GM13977 (cell line): ENCODE measurements at places on chromosomes 2 and 18.

DNA sequence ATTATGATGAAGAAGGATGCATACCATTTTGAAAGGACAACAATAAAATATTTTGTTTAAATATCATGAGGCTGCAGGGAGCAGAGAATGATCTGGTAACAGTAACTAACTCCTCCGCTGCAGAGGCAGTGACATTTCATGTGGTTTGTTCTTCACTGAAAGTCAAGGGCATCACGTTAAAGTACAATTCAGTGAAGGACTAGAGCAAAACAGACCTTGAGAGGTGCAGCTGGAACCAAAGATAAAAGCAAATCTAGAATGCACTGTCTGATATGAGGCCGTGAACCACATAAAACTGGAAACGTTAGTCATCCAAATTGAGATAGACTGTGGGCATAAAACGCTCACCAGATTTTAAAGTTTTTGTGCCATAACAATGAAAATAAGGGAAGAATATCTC, 522.9 kb upstream of the TNP1 start:
- no peak for DNase-seq

DNA sequence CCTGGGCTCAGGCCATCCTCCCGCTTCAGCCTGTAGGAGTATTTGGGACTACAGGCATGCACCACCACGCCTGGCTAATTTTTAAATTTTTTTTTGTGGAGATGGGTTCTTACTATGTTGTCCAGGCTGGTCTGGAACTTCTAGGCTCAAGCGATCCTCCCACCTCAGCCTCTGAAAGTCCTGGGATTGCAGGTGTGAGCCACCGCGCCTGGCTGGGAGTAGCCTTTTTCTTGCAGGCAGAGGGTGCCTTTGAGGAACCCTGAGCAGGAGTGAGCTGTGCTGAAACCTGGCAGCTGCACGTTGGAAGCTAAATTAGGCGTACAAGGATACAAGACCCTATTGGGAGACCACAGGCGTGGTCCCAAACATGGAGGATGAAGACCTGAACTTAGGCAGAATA, 8.0 kb downstream of the CTDSP1 start:
- no peak for DNase-seq

GRCh38 chr2:88448248-88448647, 4.2 kb downstream of the FOXI3 start:
- DNase-seq: no peak

DNA sequence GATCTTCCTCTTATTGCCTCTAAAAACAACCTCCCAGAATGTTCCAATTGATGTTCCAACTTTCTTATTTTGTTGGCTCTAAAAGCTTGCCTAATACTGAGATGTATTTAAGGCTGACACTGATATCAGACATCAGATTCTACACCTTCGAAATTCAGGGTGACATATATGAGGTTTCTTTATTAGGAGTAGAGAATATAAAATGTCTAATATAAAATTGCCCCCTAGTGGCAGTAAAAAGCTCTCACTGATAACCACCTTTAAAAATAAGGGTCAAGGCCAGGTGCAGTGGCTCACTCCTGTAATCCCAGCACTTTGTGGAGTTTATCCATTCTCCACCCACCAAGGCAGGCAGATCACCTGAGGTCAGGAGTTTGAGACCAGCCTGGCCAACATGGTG, 789.7 kb upstream of the SLC39A10 start:
- DNase-seq: peak; percentile 5

DNA sequence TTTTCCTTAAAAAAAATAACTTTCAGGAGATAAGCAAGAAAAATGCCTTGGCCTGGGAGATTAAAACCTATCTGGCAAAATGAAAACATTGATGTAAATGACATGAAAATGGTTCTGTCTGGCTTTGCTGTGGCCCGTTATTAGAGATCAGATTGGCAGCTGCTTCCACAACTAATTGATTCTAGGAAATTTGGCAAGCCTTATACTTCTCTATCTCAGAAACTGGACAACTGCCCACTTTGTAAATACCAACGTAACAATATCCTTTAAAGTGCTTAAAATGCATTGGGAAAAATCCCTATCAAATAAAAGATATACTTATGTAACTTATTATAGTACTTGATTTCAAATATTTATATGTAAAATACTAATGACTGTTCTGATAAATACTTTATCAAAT, 14.2 kb upstream of the SKA1 start:
- DNase-seq: no peak

GRCh38 chr2:174840436-174840835, 76.2 kb upstream of the CHRNA1 start:
- DNase-seq: no peak

DNA sequence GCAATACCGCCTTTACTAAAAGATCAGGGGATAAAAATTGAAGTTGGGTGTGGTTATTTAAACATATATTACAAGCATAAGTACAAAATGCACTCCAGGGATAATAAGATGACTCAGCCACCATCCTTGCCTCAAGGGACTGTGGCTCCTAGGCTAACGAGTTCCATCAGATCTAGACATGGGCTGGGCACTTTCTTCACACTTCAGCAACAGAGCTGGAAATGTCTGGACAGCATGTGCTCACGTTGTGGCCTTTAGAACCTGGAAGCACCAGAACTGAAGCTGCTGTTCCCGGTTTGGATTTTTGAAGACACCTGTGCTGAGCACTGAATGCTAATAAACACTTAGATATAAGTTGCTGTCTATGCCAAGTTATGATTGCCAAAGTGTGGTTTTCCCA, 384.2 kb upstream of the SALL3 start:
- DNase-seq: no peak

GRCh38 chr2:201860636-201861066, 54.3 kb downstream of the CDK15 start:
- DNase-seq: peak; percentile 78

DNA sequence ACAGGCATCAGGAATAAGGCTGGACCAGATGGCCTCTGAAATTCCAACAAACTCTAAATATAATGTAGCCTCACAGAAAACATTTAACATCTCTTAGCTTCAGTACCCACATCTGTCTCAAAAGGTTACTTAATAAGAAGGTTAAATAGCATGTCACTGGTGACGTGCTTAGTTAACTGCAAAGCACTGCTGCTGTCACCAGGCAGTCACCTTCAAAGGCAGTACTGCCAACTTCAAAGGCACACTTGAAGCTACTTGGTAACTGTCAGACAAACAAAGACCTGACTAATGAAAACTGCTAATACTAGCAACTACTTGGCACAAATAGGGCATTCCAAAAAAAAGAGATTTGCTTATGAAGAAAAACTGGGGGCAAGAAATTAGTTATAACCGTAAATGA, 36.2 kb downstream of the EPG5 start:
- no peak for DNase-seq

GRCh38 chr2:100537918-100538317, 24.9 kb upstream of the PDCL3 start:
- no peak for DNase-seq

GRCh38 chr2:1742301-1742680, 2.0 kb downstream of the PXDN start:
- DNase-seq: no peak

GRCh38 chr2:233856184-233856583, 1.8 kb upstream of the HJURP start:
- DNase-seq: no peak

DNA sequence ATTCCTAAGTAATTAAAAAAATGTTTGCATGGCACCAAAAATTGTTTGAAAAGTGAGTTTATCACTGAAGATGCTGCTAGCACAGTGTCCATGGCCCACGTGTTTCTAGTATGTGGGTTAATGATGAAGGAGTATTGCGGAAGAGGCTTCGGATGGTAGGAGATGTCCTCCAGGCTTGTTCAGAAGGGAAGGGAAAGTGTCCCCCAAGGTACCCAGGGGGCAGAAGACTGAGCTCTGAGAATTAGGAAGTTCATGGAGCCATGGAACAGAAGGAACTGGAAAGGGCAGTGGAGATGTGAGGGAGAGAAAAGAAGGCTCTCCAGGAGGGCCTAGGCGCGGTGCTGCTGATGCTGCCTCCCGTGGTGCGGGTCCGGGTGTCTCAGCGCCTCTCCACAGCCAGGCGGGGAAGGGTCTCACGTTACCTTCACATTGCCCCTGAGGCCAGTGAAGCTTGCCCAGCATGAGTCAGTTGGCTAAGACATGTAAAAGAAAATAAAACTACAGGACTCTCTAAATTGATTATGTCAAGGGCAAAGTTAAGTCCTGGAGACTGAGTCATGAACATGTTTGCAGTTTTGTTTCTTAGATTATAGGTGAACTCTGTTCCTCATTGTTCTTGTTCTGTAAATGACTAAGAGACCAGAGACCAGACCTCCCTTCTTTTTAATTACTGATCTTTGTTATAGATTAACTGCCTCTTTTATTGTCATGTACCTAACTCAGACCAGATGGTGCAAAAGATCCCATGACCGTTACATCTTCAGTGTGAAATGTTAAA, 89.0 kb downstream of the MTCL1 start:
- no peak for DNase-seq

- DNase-seq: no peak
Measured at GRCh38 chr2:42951263-42951938, 159.0 kb upstream of the HAAO start.

GRCh38 chr2:54669677-54670484, 53.6 kb upstream of the EML6 start:
- DNase-seq: no peak

- DNase-seq: no peak
Measured at GRCh38 chr2:10345126-10345525, 42.4 kb downstream of the HPCAL1 start.

- no peak for DNase-seq
Measured at GRCh38 chr2:94870440-94871225, 597 bp upstream of the TEKT4 start.

GRCh38 chr2:233007739-233008138, 5.3 kb downstream of the NGEF start:
- DNase-seq: no peak

GRCh38 chr2:24830351-24830750, 37.1 kb downstream of the CENPO start:
- DNase-seq: peak; percentile 44

DNA sequence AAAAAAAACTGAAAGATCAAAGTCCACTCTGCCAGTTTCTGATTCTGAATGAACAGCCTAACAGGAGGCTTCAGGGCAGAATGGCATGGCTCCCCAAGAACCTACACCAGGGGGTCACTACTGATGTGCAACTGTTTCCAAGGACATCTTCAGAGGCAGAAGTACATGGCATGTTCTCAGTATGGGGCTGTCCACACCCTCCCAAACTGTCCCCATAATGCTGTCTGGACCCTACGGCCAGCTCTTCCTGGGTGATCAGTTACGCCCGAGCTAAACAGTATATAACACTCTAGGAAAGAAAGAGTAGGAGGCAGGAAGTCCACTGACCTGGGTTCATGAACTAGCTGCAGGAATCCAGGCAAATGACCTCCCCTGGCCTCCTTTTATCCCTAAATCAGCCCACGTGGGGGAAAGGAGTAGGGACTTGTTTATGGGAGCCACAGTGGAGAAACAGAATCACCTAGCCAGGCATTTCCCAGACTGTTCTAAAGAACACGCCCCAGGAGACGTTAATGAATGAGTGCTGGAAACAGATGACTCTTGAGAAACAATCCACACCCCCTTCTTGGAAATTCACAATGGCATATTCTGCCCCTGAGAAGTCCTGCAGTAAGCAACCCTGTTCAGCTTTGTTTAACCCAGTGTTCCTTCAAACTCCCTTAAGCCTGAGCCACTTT, 2.5 kb downstream of the TMBIM1 start:
- no peak for DNase-seq

- no peak for DNase-seq
Measured at GRCh38 chr2:51151490-51152140, 119.7 kb upstream of the NRXN1 start.

DNA sequence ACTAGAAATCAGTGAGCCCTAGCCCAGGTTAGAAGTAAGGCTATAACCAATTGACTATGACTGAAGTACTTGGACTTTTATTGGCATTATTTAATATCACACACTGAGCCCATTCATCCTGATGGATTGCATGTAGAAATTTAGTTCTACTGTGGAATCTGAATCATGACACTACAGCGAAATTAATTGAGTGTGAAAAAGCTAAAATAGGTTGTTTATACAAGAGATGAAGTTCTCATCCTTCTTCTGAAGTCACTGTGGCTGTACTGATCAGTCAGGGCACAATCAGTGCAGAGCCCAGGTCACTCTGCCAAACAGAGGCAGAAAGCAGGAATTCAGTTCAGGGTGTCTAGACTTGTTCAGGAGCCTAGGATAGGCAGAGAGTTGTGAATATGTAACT, 158.9 kb downstream of the BABAM2 start:
- no peak for DNase-seq

- no peak for DNase-seq
Measured at GRCh38 chr2:216516730-216517350, 18.2 kb downstream of the RPL37A start.

DNA sequence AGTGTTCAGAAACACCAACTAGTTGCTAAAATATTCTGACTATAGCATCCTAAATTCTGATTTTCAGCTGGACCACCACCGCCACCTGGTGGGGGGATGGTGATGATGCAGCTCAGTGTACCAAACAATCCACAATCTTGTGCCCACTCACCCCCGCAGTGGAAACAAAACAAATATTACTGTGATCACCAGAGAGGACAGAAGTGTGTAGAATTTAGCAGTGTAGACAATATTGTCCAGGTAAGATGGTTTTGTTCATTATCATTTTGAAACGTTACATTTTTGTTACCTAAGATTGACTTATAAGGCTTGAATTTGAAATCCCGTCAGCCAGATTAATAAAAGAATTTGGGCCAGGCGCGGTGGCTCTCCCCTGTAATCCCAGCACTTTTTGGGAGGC, 31.7 kb upstream of the UBXN4 start:
- DNase-seq: peak; percentile 72

- DNase-seq: no peak
Measured at GRCh38 chr2:32691678-32692077, 63.8 kb downstream of the TTC27 start.

GRCh38 chr2:227889336-227889735, 17.9 kb downstream of the DAW1 start:
- no peak for DNase-seq

GRCh38 chr2:14433946-14434495, 198.5 kb upstream of the LRATD1 start:
- DNase-seq: no peak

DNA sequence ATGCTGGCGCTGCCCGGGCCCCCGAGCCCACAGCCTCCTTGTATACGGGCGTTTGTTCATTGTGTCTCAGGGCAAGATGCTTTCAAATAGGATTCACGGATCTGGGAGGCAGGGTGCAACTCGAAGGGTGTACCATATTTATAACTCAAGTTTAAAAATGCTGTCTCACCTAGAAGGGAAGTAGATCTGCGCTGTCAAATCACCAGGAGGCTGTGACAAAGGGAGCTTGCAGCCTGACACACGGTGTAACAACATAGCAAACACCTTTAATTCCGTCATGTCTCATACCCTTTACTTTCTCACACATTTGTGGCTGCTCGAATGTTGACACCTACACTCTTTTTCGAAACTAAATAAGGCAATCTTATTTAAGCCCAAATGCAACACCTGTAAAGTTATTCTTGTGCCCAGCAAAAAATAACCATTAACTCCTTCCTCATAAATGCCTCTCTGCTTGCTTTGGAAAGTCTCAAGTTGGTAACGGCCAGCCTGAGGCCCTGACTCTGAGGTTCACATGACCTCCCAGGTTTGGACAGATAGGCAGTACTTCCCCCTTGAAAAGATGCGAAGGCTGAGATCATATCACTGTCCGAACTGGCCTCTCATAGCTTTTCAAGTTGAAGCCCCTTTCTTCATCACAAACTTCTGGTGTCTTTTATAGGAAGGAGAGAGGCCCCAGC, 11.6 kb downstream of the ZEB2 start:
- DNase-seq: no peak

- DNase-seq: no peak
Measured at GRCh38 chr18:2881840-2882195, 35.0 kb downstream of the EMILIN2 start.
